NCI-H2081 (cell line): ENCODE measurements at places on chromosomes 5 and 9.

DNA sequence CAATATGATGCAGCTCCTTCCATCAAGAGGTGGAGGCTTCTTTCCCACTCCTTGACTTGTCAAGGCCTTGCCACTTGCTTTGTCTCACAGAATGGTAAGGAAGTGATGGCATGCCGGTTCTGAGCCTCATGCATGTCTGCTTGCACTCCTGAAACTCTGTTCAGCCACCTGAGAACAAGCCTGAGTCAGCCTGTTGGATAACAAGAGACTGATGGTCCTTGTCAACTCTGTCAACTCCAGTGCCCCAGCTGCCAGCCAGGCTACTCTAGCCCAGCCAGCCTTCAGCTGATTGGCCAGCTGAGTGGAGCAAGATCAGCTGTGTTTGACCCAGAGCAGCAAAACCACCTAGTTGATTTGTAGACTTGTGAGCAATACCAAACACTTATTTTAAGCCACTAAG lies 4.4 kb upstream of the TENT4A start:
- DNase-seq, result no peak

GRCh38 chr5:73363911-73364730 lies 84.5 kb downstream of the FOXD1 start:
- no peak for DNase-seq

GRCh38 chr5:102893942-102894341 lies 138.8 kb downstream of the PAM start:
- no peak for DNase-seq

- DNase-seq, result no peak
These were observed 5.5 kb downstream of the SLC25A2 start for GRCh38 chr5:141298376-141298775.

DNA sequence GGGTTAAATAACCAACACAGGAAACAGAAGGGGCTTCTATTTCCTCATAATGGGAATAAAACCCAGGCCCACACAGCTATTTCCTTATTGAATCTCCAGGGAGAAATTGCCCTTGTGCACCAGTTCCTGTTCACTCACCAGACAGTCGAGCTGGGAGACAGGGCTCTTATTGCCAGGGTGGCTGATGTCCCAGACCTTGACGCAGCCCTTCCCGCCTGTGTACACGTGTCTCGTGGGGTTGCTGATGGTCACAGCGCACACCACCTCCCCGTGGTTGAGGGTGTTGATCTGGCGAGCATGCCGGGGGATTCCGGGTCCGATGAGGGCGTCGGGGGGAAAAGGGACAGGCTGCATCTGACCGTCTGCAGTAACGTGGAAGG lies 96.5 kb downstream of the TLE1 start:
- no peak for DNase-seq

GRCh38 chr5:91443761-91444467 lies 60.8 kb upstream of the ARRDC3 start:
- no peak for DNase-seq
